Activated CD4-positive, alpha-beta memory T cell treated with anti-CD3 and anti-CD28 coated beads for 36 hours (primary cell): ENCODE measurements at places on chromosomes 3 and 15. TPM values are rescaled to one million over a fixed set of nuclear protein-coding genes. Genes with fewer than 3 reads are reported as not detected.

The TFDP2 gene
- 19.1 TPM for total RNA-seq

The CYP11A1 gene
- total RNA-seq = 0.29 TPM

The SPTBN5 gene
- total RNA-seq = 1.6 TPM

The CHRNA5 gene
- total RNA-seq = 4.0 TPM

The TF gene
- total RNA-seq = 0.67 TPM

DNA sequence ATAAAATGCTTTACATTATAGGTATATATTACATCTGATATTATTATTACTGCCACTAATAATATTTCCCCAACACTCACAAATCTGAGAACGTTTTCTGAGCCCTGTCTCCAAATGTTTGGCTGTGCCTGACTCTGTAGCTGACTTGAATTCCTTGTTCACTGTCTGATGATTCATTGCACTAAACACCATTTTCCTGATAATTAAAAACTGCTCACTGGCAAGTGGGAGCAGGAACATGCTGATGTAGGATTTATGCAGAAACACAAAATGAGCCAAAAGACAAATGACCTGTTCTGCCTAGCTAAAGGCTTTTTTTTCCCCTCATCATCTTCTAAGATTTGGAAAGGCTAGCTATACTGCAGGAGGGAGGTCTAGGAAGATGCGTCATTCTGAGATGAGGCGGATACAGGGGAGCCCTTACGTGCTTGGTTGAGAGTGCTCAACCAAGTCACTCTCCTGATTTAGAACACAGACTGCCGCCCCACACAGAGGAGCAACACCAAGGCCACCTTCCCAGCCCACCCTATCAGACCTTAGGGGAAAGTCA, 380.7 kb downstream of the EPHB1 start:
- H3K27ac ChIP-seq = no peak overlapping the region
- no peak overlapping the region for H3K4me3 ChIP-seq
- H3K36me3 ChIP-seq = no peaks in the 10 kb centered on the region
- no peaks in the 10 kb centered on the region for H3K27me3 ChIP-seq
- no peak for DNase-seq

- no peaks in the 10 kb centered on the region for H3K4me1 ChIP-seq
- H3K27me3 ChIP-seq = no peaks in the 10 kb centered on the region
- no peaks in the 10 kb centered on the region for H3K36me3 ChIP-seq
- no peak overlapping the region for H3K4me3 ChIP-seq
Observed at GRCh38 chr3:145936971-145937370, 224.0 kb downstream of the PLOD2 start.

DNA sequence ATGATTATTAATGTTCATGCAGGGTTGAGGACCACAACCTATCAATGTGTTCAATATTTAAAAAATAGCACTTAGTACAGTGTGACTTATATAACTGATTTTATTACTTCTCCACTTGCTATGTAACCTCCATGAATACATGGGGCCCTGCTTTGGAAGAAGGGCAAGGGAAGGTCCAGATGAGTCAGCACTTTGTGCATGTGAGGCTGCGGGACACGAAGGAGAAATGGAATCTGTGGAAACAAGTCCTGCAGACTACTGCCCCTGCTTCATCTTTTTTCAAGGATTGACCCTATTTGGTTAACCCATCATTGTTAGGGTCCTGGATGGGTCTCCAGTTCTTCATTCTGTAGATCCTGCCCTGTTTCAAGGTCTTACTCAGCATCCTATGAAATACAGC, 1.6 kb downstream of the NXPE3 start:
- peak overlapping the region; percentile 95 for H3K4me3 ChIP-seq
- no peaks in the 10 kb centered on the region for H3K27me3 ChIP-seq
- no peak for DNase-seq
- peak overlapping the region; percentile 0 for H3K27ac ChIP-seq
- H3K36me3 ChIP-seq = peaks cover 22% of the 10 kb centered on the region

DNA sequence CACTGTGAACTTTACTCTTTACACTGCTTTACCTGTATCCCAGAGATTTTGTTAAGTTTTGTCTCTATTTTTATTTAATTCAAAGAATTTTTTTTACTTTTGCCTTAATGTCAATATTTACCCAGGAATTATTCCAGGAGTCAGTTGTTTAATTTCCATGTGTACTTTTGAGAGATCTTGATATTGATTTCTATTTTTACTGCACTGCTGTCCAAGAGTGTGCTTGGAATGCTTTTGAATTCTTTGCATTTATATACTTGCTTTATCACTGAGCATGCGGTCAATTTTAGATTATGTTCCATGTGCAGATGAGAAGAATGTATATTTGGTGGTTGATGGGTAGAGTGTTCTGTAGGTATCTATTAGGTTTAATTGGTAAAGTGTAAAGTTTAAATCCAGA, 461.0 kb upstream of the GBE1 start:
- H3K27ac ChIP-seq = no peak overlapping the region
- no peaks in the 10 kb centered on the region for H3K27me3 ChIP-seq
- H3K4me1 ChIP-seq = no peaks in the 10 kb centered on the region
- no peak overlapping the region for H3K4me3 ChIP-seq
